ENCODE measurements at places on chromosomes 11 and 22. TPM values are rescaled to one million over a fixed set of nuclear protein-coding genes. Genes with fewer than 3 reads are reported as not detected.

TPH1 gene
- 0.10 TPM for total RNA-seq

OR5B21 gene
- total RNA-seq = not detected

GGTLC2 gene
- total RNA-seq = not detected

PIH1D2 gene
- total RNA-seq = 1.7 TPM

APOL4 gene
- total RNA-seq = 0.57 TPM

TSPAN4 gene
- 108 TPM for total RNA-seq

IGF2 gene
- 17.8 TPM for total RNA-seq

ZFPL1 gene
- 39.3 TPM for total RNA-seq

SLC22A9 gene
- not detected for total RNA-seq

MUS81 gene
- 53.7 TPM for total RNA-seq

APOL1 gene
- 3.6 TPM for total RNA-seq

TSPAN32 gene
- not detected for total RNA-seq

LSP1 gene
- 1.3 TPM for total RNA-seq

C11orf86 gene
- total RNA-seq = not detected

ANGPTL5 gene
- total RNA-seq = 0.19 TPM

RASL10A gene
- total RNA-seq = 1.3 TPM

OR8H1 gene
- not detected for total RNA-seq

PYGM gene
- 0.33 TPM for total RNA-seq

OTOG gene
- total RNA-seq = not detected

PKP3 gene
- total RNA-seq = 0.86 TPM

IGLL5 gene
- not detected for total RNA-seq

PARVG gene
- under 0.01 TPM for total RNA-seq

KRTAP5-11 gene
- total RNA-seq = not detected

GRIK4 gene
- total RNA-seq = 0.33 TPM

CSF2RB gene
- 15.6 TPM for total RNA-seq

SHANK3 gene
- total RNA-seq = 43.8 TPM

DENND5A gene
- total RNA-seq = 157 TPM

NCAM1 gene
- total RNA-seq = 1.6 TPM

APOL5 gene
- total RNA-seq = not detected

MS4A6E gene
- total RNA-seq = not detected

CYTH4 gene
- 0.10 TPM for total RNA-seq

PPME1 gene
- 19.3 TPM for total RNA-seq

ASPHD2 gene
- 4.2 TPM for total RNA-seq

PGA5 gene
- not detected for total RNA-seq

SNRPD3 gene
- 158 TPM for total RNA-seq

INSC gene
- total RNA-seq = not detected

IGSF9B gene
- 0.29 TPM for total RNA-seq

HTR3B gene
- not detected for total RNA-seq

Data from vein endothelial cell (primary cell).